ENCODE measurements at places on chromosomes 6 and 20.

GRCh38 chr6:388202-388903 lies 3.2 kb upstream of the IRF4 start:
- DNase-seq = no peak

DNA sequence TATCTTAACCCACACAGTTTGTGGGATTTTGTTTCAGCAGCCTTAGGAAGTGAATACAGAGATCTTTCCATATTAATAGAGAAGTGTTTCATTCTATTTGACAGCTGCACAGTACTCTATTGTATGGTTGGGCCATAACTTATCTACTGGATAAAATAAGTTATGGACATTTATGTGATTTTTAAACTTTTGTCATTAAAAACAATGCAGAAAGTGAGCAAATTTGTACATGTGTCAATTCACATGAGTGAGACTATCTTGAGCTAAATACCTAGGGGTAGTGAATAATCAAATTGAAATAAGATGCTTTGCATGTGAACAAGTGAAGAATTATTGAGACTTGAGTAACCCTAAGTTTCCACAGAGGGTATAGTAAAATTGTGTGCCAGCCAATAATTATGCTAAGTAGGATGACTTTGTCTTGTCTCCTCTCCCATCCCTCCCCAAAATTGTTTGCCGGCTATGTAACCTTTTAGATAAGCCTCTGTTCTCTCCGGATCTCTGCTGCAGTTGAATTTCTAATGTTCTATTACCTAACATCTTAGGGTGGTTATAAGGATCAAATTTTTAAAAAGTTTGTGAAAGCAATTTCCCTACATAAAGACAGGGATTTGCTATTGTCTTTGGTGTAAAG lies 33.3 kb upstream of the TPBG start:
- no peak for DNase-seq

DNA sequence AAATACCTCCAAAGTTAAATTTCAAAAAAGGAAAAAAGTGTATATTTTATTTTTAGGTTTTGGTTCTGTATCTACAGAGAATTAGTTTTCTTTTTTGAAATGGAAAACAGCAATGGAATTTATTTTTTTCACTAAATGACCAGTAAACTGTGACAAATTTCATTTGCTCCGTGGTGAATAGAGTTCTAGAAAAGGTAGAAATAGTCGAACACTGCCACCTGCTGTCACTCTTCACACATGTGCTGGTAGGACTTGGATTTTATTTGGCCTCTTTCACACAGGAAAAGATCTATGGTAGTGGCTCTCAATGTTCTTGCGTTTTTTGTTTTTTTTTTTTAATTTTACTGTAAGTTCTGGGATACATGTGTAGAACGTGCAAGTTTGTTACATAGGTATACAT lies 312.5 kb downstream of the EYA4 start:
- peak; percentile 56 for DNase-seq

GRCh38 chr20:48826069-48826468 lies 1.7 kb downstream of the PREX1 start:
- DNase-seq = no peak

- no peak for DNase-seq
Observed at GRCh38 chr20:33675136-33675959, 1.1 kb upstream of the NECAB3 start.

DNA sequence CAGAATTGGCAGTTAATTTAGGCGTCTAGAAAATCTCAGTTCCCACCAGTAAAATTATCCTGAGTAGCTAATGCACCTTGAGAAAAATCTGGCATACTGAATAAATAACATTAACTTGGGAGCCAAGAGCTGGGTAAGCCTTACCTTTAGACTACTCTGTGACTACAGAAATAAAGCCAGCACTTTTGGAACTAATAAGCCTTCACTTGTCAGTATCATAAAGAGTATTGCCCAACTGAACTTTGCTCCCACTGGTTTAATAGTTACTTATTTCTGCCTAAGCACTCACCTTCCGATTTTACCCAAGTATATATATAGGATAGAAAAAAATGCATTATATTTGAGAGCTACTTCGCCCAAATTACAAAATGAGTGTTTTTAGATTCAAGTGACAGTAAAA lies 10.7 kb downstream of the FAM8A1 start:
- no peak for DNase-seq

DNA sequence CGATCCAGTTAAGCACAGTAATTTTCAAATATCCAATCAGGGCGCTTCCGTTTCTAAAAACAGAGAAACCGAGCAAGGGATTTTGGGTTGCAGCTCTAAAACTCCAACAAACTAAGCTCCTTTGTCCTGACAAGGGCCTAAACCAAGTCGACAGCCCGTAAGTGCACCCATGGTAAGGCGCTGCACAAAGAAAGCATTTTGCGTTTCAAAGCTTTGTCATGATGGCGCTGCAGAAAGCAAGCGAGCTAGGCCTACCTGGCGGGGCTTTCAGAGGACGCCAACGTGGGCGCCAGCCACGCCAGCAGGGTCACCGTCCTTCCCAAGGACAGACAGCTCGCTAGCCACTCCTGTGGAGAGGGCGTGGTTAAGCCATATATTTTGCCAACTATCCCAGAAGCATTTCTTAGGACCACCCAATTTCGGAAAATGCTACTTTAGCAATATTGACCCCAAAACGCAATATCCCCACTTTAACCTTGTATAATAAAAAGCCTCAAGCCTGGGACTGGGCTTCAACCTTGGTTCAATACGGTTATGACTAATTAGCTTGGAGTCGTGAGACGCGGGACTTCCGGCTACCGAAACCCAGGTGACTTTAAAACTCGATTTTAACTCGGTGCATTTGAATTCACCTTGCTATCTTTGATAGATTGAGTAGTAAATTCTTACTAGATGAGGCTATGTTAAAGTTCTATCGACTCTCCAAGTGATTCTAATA lies 53.8 kb downstream of the TRIM38 start:
- DNase-seq = peak; percentile 29

- peak; percentile 80 for DNase-seq
Observed at GRCh38 chr6:83461438-83461837, 30.6 kb upstream of the ME1 start.

DNA sequence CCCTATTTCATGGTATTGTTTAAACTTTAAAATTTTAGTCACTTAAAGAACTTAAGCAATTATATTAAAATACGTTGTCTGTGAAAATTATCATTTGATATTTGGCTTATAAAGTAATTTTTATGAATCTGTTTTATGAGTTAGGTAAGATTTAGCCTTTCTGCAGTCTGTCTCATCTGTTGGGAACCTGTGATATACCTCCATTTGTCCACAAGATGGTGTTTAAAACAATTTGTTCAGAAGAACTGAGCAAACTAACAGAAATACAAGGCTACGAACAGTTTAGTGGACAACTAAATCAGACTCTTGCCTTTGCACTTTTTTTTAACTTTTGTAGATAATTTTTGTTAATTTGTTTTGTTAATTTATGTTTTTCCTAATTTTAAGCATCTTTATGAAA lies 92.4 kb downstream of the COL9A1 start:
- peak; percentile 24 for DNase-seq

DNA sequence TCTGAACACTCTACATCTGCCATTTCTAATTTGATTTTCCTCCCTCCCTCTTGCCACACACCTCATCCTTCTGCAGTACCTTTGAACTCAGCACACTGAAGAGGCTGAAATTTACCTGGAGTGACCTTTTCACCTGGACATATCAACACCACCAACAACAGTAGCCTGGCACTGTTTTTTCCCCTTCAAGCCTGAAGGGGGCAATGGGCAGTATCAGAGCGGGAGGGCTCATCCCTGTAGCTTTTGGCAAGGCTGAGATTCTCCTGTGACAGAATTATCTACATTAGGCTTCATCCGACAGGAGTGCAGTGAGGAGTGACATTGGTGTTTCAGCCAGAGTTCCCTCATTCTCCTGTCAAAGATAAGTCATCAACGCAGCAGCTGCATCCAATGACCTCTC lies 312.8 kb upstream of the SPTLC3 start:
- no peak for DNase-seq

GRCh38 chr20:11403711-11404110 lies 514.0 kb upstream of the BTBD3 start:
- no peak for DNase-seq

- DNase-seq = no peak
Observed at GRCh38 chr20:58715801-58716475, 23.3 kb downstream of the NPEPL1 start.

- DNase-seq = no peak
Observed at GRCh38 chr6:135162678-135163439, 18.2 kb upstream of the MYB start.

- DNase-seq = no peak
Observed at GRCh38 chr20:36784900-36785299, 11.3 kb upstream of the DSN1 start.

DNA sequence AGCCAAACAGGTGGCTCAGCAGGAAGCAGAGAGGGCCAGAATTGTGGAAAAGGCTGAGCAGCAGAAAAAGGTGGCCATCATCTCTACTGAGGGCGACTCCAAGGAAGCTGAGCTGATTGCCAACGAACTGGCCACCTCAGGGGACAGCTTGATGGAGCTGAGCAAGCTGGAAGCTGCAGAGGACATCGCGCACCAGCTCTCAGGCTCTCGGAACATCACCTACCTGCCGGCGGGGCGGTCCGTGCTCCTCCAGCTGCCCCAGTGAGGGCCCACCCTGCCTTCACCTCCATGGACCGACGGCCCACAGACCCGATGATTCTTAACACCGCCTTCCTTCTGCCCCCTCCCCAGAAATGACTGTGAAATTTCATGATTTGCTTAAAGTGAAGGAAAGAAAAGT lies 17.8 kb upstream of the RAET1L start:
- no peak for DNase-seq

GRCh38 chr6:35215665-35216411 lies 2.1 kb downstream of the SCUBE3 start:
- DNase-seq = no peak

DNA sequence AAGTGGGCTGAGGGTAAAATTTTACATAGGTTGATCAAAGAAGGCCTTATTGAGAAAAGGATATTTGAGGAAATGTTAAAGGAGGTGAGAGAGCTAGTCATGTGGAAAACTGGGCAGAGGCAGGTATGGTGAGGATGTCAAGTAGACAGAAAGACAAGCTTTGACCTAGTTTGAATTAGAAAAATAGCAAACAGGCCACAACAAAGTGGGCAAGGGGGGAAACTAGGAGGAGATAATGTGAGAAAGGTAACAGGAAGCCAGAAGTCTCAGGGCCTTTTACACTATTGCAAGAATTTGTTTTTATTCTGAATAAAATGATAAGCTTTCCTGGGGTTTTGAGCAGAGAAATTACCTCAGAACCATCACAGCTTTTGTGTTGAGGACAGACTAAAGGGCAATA lies 115.7 kb downstream of the RWDD2A start:
- no peak for DNase-seq

DNA sequence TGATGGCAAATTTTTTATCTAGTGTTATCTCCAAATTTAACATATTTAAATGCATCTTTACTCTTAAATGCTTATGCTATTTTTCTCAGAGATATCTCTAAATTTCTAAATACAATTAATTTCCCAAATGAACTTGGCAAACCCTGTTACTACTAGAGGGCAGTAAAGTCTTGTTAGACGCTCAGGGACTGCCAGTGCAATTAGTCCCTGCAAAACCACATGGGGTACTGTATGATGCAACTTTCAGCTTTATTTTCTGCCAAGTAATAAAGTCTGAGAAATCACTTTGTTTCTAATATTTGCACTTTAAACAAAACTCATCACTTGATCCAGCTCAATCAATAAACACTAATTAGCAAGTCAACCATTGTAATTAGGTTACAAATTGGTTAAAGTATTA lies 76.0 kb upstream of the ADGRB3 start:
- no peak for DNase-seq

DNA sequence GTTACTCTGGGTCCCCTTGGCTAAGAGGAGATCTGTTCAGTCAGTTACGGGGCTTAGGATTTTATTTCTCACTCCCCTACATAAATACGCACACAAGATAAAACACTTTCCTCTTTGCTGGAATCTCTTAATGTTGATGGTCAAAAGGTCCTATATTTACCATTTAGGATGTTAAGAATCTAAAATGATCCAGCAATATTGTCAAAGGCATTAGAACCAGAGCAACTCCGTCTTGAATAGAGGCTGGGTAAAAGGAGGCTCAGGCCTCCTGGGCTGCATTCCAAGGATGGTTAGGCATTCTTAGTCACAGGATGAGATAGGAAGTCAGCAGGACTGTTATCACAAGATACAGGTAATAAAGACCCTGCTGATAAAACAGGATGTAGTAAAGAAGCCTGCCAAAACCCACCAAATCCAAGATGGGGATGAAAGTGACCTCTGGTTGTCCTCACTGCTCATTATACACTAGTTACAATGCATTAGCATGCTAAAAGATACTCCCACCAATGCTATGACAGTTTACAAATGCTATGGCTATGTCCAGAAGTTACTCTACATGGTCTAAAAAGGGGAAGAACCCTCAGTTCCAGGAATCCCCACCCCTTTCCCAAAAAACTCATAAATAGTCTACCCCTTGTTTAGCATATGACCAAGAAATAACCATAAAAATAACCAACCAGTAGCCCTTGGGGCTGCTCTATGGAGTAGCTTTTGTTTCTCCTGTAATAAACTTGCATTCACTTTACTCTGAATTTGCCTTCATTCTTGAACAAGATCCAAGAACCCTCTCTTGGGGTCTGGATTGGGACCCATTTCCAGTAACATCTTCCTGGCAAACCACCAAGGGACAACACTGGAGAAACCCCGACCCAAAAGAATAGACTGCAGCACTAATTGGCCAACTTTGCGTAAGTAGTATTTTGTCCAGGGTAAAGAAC lies 107.5 kb downstream of the DTNBP1 start:
- no peak for DNase-seq

- DNase-seq = no peak
Observed at GRCh38 chr6:159114569-159114968, 54.6 kb upstream of the FNDC1 start.

DNA sequence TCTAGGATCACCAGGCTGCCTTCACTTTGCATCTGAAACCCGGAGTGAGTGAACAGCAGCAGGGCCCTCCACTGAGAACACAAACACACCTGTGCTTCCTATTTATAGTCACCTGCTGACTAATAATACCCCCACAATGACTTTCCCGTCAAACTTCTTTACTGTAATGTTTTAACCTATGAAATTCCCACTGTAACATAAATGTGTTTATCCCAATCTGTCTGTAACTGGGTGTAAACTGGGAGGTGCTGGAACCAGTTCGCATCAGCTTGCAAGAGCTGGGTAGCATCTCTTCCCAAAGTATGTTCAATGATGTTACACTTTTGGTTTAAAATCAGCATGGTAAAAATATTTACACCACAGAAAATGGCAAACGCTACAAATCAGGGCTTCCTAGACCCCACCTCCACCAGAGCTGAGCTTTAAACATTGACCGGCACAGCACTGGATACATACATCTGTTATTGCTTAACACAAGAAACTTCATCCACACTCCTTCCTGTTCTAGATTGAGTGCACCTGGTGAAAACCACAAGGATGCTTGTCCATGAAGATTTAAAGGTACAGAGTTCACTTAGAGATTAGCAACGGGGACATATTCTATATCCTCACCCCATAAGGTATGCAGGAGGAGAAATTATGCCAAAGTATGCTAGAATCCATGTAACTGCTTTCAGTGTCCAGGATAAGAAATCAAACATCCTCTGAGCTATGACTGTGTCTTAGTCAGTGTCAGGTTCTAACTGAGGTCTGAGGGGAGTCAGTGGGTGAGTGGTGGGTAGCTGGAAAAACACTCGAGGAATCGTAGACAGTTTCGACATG lies 79.0 kb downstream of the ALDH8A1 start:
- DNase-seq = peak; percentile 18

GRCh38 chr6:34052071-34052825 lies 93.6 kb downstream of the GRM4 start:
- DNase-seq = no peak

- DNase-seq = no peak
Observed at GRCh38 chr20:31595654-31596411, 9.3 kb upstream of the ID1 start.

- no peak for DNase-seq
Observed at GRCh38 chr20:57409672-57410397, 18.6 kb downstream of the RBM38 start.

Measured in bronchial epithelial cell (primary cell).